ENCODE measurements at places on chromosomes 1 and 21. TPM values are rescaled to one million over a fixed set of nuclear protein-coding genes. Genes with fewer than 3 reads are reported as not detected.

CNN3 gene
- 150 TPM for total RNA-seq

- ATAC-seq, result no peak
Measured at GRCh38 chr1:228304766-228305395, 97.0 kb downstream of the OBSCN start.

DNA sequence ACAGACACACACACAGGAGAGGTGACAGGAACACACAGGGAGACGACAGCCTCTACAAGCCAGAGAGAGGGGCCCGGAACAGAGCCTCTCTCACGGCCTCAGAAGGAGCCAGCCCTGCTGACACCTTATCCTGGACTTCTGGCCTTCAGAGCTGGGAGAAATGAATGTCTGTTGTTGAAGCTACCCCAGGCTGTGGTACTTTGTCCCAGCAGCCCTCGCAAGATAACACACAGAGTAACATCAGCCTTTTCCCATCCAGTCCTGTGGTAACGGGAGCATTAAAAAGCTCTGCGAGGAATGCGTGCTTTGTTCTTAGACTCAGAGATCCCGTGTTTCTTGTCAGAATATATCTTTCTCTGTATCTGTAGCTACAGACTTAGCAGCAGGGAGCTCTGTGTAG lies 131.2 kb downstream of the SIM2 start:
- no peak for ATAC-seq

GRCh38 chr1:80441664-80442063 lies 1359.1 kb upstream of the ADGRL2 start:
- no peak for ATAC-seq

DNA sequence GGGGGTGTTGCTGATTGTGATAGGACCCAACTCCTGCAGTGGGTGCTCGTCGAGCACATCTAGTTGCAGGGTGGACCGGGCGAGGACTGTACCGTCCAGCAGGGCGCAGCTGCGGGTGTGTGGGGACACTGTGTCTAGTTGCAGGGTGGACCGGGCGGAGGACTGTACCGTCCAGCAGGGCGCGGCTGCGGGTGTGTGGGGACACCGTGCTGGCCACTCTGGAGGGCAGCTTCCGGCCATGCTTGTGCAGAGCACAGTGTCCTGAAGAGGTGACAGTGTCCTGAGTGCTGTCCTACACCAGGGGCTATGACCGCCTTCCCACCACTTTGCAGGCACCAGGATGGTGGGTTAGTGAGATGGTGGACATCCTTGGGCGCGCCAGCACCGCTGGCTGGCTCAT lies 4.6 kb upstream of the TRPM2 start:
- ATAC-seq, result no peak

DNA sequence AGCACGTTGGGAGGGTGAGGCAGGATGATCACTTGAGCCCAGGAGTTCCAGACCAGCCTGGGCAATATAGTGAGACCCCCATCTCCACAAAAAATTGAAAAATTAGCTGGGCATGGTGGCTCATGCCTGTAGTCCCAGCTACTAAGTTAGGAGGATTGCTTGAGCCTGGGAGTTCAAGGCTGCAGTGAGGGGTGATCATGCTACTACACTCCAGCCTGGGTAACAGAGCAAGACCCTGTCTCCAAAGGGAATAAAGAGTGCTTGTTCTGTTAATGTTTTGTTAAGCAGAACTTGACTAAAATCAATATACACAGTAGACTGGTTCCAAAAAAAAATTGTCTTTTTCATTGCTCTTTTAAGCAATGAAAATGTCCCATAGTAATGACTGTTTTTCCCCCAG lies 146.4 kb downstream of the SYT2 start:
- no peak for ATAC-seq
